ENCODE measurements at places on chromosomes 13 and 19.

DNA sequence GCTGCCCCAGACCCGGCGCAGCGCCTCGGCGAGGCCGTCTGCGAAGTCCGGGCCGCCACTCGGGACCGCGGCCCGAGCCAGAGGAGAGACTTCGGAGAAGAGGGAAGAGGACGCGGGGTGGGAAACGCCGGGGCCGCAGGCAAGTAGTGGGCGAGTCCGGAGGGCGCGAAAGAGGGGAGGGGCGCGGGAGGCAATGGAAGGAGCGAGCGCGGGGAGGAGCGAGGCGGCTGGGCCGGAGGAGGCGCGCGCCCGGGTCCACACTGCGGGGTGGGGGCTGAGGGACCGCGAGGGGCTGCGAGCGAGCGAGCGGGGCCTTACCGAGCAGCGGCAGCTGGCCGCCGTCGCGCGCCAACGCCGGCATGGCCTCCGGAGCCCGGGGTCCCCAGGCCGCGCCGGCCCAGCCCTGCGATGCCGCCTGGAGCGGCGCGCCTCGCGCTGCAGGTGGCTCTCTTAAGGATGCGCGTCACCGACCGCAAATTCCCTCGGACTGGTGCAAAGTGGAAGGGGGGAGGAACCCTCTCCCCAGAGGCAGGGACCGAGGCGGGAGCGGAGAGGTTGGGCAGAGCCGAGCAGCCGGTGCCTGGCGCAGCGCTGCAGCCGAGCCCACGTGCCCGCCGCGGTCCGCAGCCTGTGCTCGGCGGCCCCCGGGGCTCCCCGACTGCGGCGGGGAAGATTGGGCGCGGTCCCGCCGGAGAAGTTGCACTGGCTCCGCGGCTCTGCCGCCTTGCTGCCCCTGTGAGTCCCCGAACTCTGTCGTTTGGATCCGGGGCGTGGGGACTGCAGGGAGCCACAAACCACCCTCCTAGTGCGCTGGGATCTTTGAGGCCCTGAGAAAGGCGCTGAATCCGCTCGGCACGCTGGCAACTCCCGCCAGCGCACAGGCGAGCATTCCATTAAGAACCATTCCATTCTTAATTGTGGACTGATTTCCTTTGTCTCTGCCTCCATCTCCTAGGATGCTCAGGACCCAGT, at the start of gene FLT3:
TSS of gene FLT3 (minus strand) at position 427 of the 972 bp plus-strand sequence. CDS start at position 361, 66 bp downstream.
- no peak for DNase-seq

DNA sequence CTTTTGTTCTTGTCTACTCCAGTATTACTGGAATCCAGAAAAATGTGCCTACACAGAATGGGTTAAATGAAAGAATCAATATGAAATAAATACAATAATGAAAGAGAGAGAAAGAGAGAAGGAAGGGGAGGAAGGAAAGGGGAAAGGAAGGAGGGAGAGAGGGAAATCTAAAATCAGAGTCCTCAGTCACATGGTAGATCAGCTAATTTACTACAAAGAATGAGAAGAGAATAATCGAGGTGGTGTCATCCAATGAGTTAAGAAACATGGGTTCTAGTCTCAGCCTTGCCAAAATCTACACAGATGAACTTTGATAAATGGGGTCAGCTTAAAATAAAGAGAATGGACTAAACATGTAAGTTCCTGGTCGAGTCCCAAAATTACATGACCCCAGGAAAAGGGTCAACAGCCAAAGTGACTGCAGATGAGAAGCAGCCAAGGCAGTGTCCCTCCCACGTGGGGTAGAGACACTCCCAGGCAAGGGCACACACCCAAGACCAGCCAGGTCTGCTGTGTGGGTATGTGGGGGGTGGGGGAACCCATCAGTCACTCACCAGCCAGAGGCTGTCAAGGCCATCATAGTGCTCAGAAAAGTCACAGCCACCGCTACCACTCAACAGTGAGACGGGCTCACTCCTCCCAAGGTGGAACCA, 103.6 kb downstream of the STK24 start:
- DNase-seq, result no peak

DNA sequence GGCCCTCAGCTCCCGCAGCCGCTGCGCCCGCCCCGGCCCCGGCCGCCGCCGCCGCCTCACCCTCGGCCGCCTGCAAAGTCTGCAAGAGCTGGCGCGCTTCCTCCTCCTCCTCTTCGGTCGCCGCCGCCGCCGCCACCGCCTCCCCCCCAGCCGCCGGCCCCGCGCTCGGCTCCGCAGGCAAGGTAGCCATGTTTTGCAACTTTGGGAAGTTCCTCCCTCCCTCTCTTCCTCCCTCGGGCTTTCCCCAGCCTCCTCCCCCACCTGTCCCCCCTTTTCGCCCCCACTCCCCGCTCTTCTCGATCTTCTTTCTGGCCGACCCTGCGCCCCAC, 433 bp downstream of the SIX5 start:
- DNase-seq, result no peak

DNA sequence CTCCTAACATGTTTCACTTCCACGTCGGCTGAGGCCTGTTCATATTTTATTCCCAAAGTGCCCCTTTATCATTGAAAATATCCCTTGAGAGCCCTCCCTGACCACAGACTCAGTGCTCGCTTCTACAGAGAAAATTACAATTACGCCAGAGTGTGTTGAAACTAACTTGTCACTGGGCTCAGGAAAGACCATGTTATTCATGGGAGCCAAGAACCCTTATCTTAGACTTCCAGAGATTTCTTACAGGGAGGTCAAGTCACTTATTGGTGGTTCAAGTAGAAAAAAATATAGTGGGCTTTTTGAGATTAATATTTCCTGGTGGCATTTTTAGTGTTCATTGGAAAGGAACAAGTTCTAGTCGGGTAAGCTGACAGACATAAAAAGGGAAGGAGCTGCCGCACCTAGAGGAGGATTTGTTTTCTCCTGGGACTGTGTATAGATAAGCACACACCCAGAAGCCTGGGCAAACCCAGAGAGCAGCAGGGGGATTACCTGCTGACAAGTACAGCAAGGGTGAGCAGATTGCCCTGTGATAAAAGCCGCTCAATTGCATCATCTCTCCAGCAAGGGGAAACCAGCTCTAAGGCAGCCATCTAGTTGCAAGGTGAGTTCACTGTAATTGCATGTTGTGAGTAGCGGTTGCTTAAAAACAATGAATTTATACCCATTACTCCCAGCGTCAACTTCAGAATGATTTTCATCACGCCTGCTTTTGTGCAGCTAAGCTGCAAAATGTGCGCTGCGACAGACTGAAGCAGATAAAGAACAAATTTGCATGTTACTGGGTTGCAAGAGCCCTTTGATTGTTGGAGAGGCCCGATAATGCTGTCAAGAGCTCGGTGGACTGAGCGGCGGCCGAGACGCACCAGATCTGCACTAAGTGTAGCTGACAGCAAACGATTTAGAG, 46.2 kb downstream of the DCT start:
- DNase-seq, result no peak

GRCh38 chr13:44334751-44335150, 38.9 kb upstream of the SERP2 start:
- no peak for DNase-seq

- DNase-seq, result no peak
Measured at GRCh38 chr19:5238700-5239099, 101.9 kb downstream of the PTPRS start.

GRCh38 chr19:28615966-28616365, 597.0 kb downstream of the UQCRFS1 start:
- DNase-seq, result no peak

DNA sequence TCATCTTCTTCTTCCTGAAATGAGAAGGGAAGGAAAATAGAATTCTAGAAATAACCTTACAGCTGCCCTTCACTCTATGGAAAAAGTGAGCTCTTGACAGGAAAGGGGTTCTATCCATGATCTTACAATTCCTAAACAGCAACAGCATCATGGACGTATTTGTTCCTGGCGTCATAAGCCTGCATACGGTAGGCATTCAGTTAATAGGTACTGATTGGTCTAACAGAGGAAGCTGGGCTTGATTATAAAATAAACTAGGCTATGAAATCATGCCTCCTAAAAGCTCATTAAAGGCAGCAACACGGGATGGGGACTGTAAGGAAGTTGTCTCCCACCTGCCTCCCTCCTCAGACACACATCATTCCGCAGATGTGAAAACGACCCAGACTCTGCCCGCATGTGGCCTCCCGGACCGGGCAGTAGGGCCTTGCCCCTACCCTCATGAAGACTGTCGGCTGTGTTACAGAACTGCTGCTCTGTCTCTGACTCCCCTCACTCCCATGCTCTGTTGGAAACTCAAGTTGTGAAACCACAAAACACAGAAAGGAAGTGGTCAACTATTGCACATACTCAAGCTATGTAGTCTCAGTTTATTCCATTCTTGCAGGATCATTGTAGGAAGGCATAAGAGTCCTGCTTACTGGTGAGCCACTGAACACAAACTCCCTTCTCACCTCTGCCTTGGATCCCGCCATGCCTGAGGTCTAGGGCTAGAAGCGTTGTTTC, 129.8 kb downstream of the DLEU7 start:
- DNase-seq, result no peak

- no peak for DNase-seq
Measured at GRCh38 chr13:73995736-73996135, 138.5 kb downstream of the KLF12 start.

DNA sequence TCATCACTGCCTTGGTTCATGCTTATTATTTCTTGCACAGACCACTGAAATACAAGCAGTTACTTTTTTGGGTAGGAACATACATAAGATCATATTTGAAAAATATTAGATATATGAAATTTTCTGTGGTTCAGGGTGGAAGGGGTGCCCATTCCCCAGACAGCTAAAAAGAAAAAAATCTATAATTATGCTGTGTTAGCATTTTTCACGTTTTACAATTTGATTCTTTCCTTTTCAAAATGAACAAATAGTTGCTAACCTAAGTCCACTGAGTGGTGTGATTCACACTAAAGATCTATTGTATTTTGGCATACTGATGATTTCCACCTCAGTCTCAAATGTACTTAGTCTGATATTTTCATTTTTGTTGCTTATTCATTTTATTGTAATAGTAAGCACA, 66.8 kb upstream of the FBXL3 start:
- DNase-seq, result no peak

DNA sequence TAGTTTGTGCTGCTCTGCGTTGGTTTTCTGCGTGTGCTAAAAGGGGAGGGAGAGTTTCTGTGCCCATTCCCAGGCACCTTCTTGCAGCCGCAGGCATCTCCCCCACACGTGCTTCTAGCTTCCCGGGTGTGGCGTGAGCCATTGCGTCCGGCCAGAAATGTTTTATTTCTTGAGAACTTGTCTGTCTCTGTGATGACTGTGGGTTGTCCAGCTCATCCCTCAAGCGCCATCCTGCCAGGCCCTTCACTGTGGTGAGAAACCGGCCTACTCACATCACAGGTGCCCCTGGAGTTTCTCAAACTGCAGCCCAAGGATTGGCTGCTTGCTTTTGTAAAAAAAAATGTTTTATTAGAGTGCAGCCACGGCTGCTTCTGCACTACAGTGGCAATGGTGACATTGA, 24.2 kb downstream of the EPN1 start:
- DNase-seq, result no peak

- DNase-seq, result no peak
Measured at GRCh38 chr13:70249332-70250064, 141.2 kb upstream of the KLHL1 start.

GRCh38 chr13:114219392-114219791, 15.3 kb upstream of the CDC16 start:
- no peak for DNase-seq

DNA sequence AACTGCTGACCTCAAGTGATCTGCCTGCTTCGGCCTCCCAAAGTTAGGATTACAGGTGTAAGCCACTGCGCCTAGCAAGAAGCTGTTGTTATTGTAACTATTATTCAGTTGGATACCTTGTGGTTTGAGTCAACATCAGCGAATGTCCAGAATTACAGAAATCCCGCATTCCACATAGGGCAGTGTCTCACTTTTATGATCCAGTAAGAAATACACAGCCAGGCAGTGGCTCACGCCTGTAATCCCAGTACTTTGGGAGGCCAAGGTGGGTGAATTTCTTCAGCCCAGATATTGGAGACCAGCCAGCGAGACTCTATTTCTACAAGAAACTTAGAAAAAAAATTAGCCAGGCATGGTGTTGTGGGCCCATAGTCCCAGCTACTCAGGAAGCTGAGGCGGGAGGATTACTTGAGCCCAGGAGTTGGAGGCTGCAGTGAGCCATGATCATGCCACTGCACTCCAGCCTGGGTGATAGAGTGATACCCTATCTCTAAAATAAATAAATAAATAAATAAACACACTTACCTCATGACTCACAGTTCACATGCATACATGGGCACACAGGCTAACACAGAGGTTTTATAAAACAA, 43.8 kb downstream of the SPTBN4 start:
- no peak for DNase-seq

DNA sequence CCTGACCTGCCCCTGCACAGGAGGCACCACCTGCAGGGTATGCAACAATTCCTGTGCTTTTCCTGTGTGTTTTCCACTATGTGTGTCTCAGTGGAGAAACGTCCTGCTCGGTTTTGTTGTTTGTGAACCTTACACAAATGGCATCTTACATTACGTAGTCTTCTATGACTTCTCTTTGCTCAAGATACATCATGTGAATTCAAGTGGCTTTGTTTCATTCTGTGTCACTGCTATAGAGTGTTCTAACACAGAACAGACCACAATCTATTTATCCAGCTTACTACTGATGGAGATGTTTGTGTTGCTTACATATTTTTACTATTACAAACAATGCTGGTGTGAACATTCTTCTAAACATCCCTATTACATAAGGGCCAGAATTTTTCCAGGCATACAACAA, 97.7 kb downstream of the ANKRD10 start:
- no peak for DNase-seq

DNA sequence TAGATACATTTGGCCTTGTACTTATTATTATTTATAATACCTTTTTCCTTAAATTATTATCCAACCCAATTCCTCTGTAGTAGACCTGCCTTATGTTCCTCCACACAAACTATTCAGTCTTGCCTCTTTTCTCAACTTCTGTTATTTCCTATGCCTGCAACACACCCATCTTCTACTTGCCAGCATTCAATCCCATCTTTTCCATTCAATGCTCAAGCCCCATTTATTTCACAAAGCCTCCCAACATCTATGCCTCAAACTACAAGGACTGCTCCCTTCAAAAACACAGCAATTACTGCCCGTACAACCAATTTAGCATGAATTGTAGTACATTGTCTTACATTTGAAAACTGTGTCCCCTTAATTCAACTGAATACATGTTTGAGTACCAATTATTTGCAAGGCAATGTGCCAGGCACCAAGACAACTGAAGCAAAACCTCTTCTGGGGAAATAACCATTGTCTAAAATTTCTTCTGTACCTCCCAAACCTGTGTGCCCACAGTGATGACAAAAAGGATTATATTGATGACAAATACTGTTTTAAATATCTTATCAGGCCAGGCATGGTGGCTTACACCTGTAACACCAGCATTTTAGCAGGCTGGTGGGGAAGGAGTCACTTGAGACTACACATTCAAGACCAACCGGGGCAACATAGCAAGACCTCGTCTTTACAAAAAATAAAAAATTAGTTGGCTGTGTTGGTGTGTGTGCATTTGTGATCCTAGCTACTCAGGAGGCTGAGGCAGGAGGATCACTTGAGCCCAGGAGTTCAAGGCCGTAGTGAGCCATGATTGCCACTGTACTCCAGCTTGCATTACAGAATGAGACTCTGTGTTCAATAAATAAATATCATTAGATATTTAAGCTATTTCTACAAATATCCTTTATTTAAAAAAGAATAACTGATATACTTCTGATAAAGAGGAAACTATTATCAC, 35.1 kb downstream of the ELF1 start:
- no peak for DNase-seq

All from anterior cingulate cortex (tissue), 58 donors.